Fibroblast of mammary gland (primary cell): ENCODE measurements at places on chromosomes 3 and 15.

GRCh38 chr3:194482196-194482593 lies 4.6 kb downstream of the ATP13A3 start:
- no peak for DNase-seq

- DNase-seq, result no peak
Observed at GRCh38 chr3:37605572-37606153, 256.0 kb upstream of the CTDSPL start.

- no peak for DNase-seq
Observed at GRCh38 chr3:154112146-154112852, 8.9 kb upstream of the ARHGEF26 start.

DNA sequence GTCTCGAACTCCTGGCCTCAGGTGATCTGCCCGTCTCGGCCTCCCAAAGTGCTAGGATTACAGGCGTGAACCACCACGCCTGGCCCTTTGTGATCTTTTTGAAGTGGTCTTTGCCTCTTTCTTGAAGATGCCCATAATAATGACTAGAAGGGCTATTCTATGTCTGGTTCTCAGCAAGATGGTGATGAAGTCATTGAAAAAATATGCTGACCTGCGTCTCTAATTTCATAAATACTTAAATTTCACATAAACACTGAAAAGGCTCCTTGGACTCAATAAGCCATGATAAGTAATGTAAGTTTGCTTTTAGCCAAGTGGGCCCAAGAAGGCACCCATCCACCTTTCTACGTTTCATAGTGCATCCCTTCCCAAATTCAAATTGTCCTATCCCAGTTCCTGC lies 775 bp upstream of the MAPK6 start:
- DNase-seq, result peak; percentile 47

DNA sequence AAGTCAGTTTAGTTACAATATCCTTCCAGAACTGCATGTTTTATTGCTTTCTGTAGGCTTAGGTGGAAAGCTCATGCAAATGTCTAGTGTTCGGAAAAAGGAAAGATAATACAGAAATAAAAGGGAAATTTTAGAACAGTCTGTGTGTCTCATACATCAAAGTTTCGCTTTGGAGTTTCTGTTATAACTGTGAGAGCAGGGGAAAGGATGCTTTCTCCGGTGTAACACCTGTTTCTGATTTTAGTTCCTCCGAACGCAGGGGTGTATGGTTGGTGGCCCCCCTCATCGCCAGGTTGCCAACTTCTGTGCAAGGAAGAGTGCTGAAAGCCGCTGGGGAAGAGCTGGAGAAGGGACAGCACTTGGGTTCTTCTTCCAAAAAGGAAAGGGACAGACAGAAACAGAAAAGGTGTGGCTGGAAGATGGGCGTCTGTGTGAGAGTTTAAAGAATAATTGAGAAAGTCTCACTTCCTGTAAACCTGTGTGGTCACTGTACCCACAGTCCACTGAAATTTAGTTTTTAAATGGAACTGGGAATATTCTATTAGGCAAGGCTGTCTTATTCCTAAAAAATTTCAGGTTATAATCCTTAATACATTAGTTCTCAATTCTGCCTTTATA lies 6.7 kb downstream of the P2RY12 start:
- no peak for DNase-seq

DNA sequence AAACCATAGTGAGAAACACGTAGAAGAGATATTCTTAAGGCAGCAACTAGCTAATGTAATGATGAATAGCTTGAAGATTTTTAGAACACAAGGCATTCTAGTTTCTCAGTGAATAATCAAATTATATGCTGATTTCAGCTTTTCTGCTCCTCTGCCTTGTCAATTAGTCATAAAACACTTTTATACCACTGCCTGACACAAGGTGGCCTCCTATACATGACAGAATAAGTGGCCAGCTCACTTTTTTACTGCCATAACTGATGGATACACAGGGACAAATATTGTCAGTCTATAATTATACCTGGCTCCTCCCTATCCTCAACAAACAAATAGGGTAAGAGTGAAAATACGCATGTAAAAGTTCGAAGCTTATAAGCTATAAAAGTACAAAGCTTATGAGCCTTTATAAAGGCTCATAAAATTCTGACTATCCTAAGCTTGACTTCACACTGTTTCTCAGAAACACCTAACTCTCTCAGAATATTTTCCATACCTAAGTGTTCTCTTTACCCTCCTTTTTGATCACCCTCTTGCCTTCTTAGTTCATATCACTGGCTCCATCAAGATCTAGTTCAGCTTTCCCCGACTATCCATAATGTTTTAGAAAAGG lies 81.6 kb downstream of the HERC1 start:
- peak; percentile 69 for DNase-seq

DNA sequence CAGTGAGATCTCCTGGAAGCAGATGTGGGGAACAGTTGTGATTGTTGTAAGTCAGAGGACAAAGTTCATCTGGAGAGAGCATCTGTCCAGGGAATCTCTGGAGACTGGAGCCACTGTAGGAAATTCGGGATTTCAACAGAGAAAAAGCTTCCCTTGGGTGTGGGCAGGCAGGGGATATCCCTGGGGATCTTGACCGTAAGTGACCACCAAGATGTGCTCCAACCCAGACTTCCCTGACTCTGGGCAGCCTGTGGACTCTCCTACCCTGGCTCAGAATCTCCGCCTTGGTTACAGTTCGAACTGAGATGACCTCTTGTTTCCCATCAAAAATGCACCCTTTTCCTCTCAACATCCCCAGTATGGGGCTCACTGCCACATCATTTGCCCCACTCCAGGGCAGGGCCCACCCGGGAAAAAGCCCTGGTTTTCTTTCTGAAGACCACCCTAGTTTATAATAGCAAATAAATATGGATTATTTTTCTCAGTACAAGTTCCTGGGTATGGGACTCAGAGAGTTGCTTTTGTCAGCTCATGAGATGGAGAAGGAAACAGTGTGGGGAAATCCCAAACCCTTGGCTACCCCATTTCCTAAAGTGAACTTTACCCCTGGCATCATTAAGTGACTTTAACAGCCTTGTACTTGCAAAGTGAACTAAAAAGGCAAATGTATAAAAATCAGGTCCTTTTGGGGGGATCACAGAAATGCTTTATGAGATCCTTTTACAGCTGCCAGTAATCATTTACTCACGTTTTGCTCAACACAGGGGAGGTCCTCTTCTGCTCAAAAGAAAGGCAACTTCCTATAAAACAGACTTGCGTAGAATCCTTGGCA lies 89.9 kb downstream of the CCNL1 start:
- DNase-seq, result peak; percentile 39

- DNase-seq, result no peak
Observed at GRCh38 chr3:169117264-169117663, 546.2 kb downstream of the MECOM start.

- DNase-seq, result no peak
Observed at GRCh38 chr3:43015572-43015971, 36.5 kb downstream of the GASK1A start.

GRCh38 chr15:34768530-34768929 lies 13.7 kb upstream of the GJD2 start:
- no peak for DNase-seq

GRCh38 chr15:81072551-81072950 lies 61.5 kb upstream of the CFAP161 start:
- DNase-seq, result no peak

DNA sequence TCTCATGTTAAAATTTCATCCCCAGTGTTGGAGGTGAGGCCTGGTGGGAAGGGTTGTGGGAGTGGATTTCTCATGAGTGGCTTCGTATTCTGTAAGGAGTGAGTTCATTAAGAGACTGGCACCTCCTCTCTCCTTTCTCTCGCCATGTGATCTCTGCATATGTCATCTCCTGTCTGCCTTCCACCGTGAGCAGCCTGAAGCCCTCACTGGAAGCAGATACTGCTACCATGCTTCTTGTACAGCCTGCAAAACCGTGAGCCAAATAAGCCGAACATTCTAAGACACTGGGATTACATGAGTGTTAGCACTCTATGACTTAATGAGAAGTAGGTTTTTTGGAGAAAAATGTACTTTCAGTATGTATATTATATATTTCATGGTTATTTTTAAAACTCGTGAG lies 6.8 kb upstream of the GABPB1 start:
- no peak for DNase-seq

GRCh38 chr15:77944002-77944867 lies 133.3 kb downstream of the TBC1D2B start:
- DNase-seq, result peak; percentile 79
